Suppressor macrophage (primary cell): ENCODE measurements at places on chromosomes 7 and 10.

DNA sequence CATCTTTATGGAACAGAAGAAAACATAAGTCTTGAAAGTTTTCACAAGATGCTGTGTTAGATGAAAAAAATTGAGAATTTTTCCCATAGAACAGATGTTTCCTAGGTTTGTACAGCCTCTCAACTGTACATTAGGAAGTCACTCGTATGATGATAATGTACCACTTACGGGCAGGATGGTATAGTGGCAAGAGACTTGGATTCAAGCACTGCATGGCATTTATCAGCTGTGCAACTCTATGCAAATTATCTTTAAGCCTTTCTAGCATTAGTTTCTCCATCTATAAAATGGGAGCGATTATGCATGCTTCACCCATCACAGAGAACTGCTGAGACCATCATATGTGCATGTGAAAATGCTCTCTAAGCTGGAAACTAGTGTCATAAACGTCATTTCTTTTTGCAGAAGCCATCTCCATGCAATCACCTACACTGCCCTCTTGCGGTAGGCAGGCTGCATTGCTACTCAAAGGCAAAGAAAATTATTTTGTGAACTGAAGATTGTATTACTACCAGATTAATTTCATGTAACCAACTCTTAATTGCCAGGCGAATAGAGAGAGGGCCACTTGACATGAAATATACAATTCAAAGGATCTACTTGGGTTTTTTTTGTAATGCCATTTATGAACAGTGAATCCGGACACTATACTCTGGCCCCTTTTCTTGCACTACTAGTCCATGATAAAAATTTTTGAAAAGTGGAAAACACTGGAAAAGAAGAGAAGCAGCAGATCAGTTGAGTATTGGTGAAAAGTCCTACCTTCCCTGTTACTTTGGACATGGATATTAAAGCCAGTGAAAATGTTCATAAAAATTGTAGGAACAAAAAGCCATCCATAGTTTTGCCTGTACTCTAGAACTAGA, 102.3 kb downstream of the JAZF1 start:
- peak; percentile 81 for DNase-seq

- DNase-seq, result no peak
Measured at GRCh38 chr10:53127686-53128085, 355.1 kb upstream of the MBL2 start.

DNA sequence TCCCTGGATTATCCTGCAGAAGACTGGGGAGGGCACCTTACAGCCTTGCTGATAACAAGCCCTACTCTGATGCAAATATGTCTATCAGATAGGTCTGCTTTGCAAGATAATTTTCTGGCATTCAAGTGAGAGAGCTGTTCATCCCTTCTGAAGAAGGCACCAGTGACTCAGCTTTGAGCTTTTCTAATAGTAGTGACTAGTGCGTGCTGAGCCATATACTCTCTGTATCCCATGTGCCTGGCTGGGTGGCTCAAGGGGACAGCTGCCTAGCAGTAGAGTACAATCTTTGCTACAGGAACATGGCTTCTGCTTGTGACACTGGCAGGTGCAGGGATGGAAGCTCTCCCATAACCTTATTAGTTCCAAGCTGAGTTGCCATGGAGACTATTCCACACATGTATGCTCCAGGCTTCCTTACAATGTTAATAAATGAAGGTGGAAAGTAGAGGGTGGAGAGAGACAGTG, 35.0 kb upstream of the ABCB4 start:
- no peak for DNase-seq

DNA sequence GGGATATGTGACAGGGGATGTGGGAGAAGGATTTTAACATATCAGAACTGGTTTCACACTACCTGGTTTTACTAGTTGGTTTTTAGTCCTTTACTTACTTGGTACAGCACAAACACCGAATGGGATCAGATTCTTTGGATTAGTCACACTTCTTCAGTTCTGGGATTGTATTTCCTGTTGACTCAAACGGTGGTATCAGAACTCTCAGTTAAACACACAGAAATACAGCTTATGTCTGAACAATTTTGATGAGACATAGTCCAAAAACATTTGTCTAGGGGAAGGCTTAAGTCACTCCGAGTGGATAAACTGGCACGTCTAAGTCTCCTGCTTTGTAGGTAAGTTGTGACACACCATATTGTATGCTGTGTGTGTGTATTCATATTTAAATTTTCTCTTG, 480.5 kb downstream of the PHTF2 start:
- no peak for DNase-seq

- DNase-seq, result no peak
Measured at GRCh38 chr7:20164425-20165145, 52.6 kb downstream of the MACC1 start.

GRCh38 chr10:75957314-75958120, 526.1 kb downstream of the LRMDA start:
- DNase-seq, result peak; percentile 23

DNA sequence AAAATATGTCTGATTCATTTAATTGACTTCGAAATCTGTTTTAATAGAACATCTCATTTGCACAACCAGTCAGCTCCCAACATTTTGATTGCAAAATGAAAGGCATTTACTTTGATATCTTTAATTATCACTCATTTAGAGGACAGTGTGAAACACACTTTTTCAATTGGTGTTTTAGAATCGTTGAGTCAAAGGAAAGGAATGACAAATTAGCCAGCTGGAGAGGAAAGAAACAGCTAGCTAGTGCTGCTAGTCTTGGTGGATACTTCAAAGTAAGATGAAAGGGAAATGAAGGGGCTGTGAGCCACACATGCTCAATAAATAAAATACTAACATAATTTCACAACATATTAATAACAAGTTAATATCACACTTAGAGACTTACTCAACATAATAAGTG, 570.2 kb downstream of the PHTF2 start:
- DNase-seq, result no peak

GRCh38 chr10:118980870-118981269, 48.6 kb upstream of the NANOS1 start:
- no peak for DNase-seq

DNA sequence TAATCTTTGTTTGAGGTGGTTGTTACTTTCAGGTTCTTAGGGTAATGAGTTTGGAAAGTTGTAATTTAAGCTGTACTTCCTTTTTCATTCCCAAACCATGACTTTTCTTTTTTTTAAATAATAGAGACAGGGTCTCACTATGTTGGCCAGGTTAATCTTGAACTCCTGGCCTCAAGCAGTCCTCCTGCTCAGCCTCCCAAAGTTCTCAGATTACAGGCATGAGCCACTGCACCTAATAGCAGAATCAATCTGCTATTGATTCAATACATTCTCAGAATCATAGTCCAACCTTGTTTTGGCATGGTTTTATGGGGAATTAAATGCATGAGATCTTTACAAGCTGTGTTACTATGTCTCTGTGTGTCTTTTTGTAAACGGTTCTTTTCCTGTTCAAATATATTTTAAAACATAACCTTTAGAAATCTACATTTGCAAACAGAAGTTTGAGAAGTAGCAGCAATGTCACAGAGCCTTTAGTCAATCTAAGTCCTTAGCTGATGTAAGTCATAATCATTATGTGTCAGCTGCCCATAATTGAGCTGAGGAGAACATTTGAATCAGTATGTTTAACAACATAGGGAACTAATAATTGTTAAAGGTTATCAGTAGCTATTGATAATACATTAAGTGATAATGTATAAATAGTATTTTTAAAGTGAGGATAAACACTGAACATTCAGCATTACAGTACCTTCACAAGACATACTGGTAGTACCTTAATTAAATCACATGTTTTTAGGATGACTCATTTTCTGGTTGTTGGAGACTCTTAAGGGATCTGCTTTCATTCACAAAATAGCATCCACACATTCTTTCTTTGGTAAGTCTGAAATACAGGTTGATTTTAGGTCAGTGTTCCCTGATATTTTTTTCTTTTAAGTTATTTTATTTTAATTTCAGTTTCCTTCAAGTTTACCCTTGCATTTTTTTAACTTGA, 8.8 kb downstream of the INPP5F start:
- no peak for DNase-seq

DNA sequence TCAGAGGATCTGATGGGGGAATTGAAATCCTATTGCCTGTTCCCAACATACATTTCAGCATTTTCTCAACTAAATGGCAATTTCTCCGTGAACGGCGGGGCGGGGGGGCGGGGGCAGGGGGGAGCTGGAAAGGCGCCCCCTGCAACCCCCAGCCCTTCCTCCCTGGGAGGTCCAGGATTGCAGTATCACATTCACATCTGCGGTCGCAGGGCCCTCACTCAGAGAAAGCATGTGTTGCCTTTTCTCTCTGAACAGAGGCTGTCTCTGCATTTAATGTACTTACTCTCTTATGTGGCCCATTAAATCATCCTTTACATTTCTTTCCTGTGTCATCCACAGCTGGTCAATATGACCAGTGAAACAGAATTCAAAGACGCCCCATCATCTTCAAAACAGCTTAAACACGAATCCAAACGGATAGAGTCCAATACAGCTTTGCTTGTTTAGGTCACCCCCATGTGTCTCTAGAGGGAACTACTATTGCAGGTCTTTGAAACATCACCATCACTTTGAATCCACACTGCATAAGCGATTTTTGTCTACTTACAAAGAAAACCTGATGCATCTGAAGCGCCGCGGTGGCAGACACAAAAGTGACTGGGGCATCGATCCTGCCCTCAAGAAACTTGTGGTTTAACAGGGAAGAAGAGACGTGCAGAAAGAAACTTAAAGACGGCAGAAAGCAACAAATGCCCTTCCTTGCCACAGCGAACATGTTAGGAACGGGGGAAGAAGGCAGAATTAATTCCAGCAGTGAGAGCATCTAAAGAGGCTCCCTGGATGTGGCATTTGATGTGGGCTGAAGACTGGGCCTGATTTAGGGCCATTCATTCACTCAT, 17.0 kb upstream of the ECHDC3 start:
- DNase-seq, result peak; percentile 62

- DNase-seq, result no peak
Measured at GRCh38 chr7:97043281-97043680, 18.6 kb upstream of the DLX5 start.

DNA sequence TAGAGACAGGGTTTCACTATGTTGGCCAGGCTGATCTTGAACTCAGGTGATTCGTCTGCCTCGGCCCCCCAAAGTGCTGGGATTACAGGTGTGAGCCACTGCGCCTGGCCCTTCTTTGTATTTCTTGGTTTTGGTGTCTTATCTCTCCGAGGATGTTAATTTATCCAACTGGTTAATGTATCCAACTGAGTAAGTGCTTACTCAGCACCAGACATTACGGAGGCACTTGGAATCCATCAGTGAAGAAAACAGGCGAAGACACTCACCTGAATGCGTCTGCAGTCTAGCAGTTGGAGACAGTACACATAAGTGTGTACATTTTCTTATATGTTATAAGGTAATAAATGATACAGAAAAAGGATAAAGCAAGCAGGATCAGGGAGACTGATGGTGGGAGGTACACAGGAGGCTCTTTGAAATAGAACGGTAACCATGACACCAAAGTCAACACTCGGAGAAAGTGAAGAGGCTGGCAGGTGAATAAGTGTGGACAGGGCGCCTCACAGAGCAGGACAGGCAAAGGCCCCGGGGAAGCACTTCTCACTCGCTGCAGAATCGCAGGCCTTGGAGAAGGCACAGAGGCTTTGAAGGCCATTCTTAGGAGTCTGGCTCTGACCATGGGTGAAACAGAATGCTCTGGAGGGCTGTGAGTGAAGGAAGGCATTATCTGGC, 73.1 kb downstream of the LANCL2 start:
- no peak for DNase-seq

- no peak for DNase-seq
Measured at GRCh38 chr10:68137171-68137570, 27.9 kb downstream of the MYPN start.

DNA sequence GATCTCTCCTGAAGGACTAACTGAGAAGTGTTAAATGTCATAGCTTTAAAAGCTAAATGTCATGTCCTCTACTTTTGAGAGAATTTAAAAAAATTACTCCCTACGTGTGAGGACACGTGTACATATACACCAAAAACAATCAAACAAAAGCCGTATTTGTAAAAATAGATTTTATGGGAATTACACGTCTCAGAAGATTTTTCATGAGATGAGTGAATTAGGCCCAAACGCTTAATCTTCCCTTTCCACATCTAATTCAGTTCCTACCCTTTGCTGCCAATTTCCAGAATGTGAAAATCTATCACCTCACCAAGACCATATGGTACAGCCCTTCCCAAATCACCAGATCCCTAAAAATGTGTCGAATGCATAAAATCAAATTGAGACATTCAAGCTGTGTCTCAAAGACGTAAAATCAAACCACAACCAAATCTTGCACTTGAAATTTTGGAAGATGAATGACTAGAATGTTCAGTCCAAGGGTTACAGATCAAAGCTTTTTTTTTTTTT, 1.0 kb upstream of the CTTNBP2 start:
- DNase-seq, result no peak

GRCh38 chr10:49139028-49139845, 5.4 kb upstream of the FAM170B start:
- peak; percentile 59 for DNase-seq

DNA sequence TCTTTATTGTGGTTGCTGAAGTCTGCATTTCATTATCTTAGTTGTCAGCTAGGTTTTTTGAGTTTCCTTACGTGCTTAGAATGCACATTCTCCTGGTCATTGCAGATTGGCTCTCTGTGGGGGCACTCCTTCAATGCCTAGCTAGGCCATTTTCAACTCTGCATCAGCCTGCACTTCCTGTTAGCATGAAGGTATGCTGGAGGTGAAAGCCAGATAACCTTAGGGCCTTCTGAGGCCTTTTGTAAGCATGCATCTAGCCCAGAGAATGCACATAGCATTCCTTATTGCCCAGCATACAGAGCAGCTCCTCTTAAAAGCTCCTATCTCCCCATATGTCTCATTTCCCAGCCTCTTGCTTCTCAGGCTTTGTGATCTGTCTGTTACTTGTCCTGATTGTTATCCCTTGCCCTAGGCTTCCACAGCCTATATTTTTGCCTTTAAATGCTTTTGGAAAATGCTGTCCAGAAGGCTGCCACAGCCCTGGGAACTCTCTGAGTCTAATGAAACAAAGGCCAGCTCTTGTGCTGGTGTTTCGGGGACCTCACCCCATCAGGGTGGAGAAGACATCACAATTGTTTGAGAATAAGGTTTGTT, 108.1 kb upstream of the IGFBP3 start:
- no peak for DNase-seq

GRCh38 chr10:13099144-13099665, 758 bp upstream of the OPTN start:
- DNase-seq, result peak; percentile 51

GRCh38 chr10:104559935-104560334, 81.2 kb upstream of the SORCS3 start:
- DNase-seq, result peak; percentile 79

GRCh38 chr7:47601119-47601880, 19.4 kb upstream of the TNS3 start:
- no peak for DNase-seq

DNA sequence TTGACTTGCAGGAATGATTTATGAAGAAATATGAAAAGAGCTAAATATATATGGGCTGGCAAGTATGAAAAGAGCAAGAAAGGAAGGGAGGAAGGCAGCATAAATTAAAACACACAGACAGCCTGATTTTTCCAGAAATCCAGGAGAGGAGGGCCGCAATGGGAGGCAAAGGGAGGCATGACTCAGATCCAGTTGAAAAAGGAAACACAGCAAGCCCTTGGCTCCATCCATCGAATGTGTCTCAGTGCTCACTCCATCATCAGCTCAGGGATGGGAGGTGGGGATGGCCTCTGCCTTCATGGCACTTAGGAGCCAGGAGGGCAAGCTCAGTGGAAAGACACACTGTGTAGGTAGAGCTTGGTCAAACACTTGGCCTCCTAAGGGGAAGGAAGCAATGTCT, 75.7 kb upstream of the PDZD8 start:
- no peak for DNase-seq

- no peak for DNase-seq
Measured at GRCh38 chr7:130956417-130957136, 222.6 kb upstream of the KLF14 start.
